ENCODE measurements at places on chromosomes 1 and 21. TPM values are rescaled to one million over a fixed set of nuclear protein-coding genes. Genes with fewer than 3 reads are reported as not detected.

The MAST2 gene
- 32.7 TPM for total RNA-seq

The NBPF6 gene
- 6.1 TPM for total RNA-seq

The ELAPOR1 gene
- total RNA-seq, result 0.20 TPM

The CALML6 gene
- total RNA-seq, result not detected

The LMX1A gene
- not detected for total RNA-seq

The RGS8 gene
- total RNA-seq, result not detected

The NECTIN4 gene
- not detected for total RNA-seq

The NPPA gene
- total RNA-seq, result not detected

All from K562 (cell line).